ENCODE measurements at places on chromosomes 12 and 14.
A peak's percentile ranks its signal among the peaks of the same experiment; 100 is the strongest.

DNA sequence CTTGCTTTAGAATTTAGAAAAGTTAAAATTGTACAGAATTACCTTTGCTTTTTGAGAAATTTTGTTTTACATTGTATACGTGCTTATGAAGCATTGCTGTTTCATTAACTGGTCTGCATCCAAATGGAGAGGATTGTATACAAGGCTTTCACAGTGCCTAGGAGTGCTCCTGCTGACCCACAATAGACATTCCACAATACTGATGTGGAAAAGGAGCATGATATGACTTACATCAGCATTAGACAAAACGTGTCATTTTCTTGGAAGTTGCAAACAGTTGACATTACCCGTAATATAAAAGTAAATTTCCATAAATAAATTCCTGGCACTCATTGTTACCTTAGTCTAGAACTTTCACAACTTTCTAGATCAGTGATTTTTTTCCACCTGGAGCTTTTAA is 1.9 kb downstream of the PRKD1 start:
- no peak for DNase-seq

GRCh38 chr14:73809391-73809790 is 42.2 kb upstream of the PTGR2 start:
- DNase-seq: no peak

GRCh38 chr14:76100236-76100635 is 51.5 kb upstream of the GPATCH2L start:
- no peak for DNase-seq

GRCh38 chr14:24713404-24713803 is 79.4 kb upstream of the GZMB start:
- no peak for DNase-seq

- no peak for DNase-seq
These were observed 29.3 kb upstream of the LGALS3 start for GRCh38 chr14:55099756-55100155.

GRCh38 chr14:91956616-91957015 is 9.1 kb upstream of the FBLN5 start:
- DNase-seq: no peak

- DNase-seq: no peak
These were observed 11.7 kb downstream of the CAMKK2 start for GRCh38 chr12:121284551-121285390.

GRCh38 chr12:111685322-111685810 is 390 bp downstream of the BRAP start:
- no peak for DNase-seq

GRCh38 chr12:107929436-107929835 is 154.9 kb downstream of the ASCL4 start:
- no peak for DNase-seq

DNA sequence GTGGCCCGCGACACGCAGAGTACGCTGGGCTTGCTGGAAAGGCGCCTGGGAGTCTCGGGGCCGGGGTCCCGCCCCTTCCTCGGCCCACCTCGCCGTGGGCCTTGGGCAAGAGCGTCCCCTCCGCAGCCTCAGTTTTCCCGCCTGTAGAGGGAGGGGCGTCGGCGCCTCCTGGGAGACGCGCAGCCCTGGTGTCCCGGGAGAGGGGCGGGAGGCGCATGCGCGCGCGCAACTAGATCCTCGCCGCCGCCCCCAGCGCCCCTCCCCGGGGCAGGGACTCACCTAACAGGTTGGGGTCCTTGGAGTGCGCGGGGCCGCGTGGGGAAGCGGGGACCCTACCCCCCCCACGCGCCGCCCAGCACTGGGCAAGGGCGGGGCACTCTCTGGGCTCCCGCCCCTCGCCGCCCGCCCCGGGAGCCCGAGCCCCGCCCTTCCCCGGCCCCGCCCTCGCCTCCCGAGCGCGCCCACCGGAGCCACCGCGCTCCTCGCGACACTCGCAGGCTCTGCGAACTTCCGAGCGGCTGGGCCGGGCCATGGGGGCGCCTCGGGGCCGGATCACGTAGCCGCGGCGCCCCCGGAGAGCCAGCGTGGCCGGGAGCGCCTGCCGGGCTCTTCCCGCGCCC is at the start of gene KIF26A:
Gene KIF26A, plus strand, starts transcription at position 490 of the 620 bp plus-strand sequence. CDS start 136 bp downstream, outside the sequence.
- no peak for DNase-seq

- no peak for DNase-seq
These were observed 53.2 kb downstream of the AMN start for GRCh38 chr14:102975662-102976061.

- no peak for DNase-seq
These were observed 35.6 kb upstream of the ANKS1B start for GRCh38 chr12:100020370-100020769.

DNA sequence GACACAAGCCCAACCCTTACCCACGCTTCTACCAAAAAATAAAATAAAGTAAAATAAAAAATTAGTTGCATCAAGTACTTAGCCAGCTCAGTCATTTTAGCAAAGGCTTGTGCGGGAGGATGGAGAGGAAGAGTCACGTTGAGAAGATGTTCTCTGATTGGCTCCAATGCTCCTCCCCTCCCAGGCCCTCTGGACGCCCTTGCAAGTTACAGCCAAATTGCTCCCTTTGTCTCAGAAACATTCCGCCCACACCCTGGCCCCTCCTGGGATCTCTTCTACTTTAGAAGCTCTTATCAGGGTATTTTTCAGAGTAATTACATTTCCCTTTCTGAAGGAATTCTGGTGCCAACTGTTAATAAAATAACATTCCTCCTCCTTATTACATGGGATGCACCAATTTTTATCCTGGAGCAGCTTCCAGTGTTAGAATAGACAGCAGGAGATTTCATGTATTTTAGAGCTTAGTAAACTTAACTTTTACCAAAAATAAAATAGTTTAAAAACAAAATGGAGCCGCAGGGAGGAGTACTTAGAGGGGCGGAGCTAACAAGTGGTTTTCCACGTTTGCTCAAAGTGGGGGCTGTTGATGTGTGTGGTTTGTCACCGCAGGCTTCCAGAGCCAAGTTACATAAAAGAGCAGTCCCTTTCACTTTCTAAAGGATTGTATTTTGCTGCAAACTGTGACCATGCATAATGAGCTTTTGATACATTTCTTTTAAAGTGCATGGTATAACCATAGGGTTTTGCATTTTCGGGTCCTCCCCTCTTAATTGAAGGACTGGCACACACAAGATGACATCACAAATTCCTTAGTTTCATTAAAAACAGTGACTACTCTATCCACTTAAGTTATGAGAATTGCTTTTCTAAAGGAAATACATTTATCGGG is 71.7 kb upstream of the RAP1B start:
- DNase-seq: peak; percentile 18

- DNase-seq: no peak
These were observed 29.7 kb downstream of the ZFP36L1 start for GRCh38 chr14:68762953-68763764.

DNA sequence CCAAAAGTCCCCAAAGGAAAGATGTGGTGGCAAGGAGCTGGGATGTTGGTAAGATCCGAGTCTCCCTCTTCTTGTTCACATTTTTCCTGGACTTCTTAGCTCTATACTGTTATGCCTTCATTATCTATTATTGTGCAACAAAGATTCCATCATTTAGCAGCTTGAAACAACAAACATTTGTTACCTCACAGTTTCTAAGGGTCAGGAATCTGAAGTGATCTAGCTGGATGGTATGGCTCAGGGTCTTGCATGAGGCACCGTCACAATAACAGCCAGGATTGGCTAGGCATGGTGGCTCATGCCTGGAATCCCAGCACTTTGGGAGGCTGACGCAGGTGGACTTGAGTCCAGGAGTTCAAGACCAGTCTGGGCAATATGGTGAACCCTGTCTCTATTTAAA is 51.1 kb upstream of the KRAS start:
- no peak for DNase-seq

DNA sequence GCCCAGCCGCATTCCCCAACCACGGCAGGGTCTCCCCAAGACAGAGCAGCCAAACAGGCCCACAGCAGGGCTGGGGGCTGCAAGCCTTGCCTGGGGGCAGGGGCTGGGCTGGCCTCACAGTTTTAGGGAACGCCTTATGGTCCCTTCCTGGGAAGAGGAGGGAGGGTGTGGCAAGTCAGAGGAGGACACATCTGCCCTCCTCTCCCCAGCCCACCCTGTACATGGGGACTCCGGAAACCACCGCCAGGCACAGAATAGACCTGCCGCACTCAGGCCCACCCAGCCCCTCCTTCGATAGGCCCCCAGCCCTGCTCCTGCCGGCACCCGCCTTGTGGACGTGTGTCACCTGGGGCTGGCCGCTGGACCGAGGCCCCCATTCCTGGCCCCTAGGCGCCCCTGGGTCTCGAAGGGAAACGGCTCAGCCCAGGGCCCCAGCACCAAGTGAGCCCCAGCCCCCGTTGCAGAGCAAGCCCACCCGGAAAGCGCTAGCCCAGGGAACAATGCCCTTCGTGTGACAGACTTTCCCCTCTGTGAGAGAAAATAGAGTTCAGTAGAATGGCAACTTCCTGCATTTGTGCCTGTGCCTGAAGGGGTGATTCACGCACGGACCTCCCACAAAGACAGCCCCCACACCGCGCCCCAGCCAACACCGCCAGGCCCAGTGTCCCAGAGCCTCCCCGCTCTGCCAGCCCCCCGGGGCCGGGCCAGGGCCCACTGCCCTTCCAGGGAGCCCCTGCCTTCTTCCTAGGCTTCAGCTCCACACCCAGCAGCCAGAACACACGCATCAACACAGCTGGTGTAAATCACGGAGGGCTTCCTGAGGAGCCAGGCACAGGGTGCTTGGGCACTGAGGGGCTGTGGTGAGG is 12.0 kb upstream of the NUDT14 start:
- no peak for DNase-seq

- DNase-seq: no peak
These were observed 837.3 kb upstream of the TMEM132C start for GRCh38 chr12:127429551-127430285.

DNA sequence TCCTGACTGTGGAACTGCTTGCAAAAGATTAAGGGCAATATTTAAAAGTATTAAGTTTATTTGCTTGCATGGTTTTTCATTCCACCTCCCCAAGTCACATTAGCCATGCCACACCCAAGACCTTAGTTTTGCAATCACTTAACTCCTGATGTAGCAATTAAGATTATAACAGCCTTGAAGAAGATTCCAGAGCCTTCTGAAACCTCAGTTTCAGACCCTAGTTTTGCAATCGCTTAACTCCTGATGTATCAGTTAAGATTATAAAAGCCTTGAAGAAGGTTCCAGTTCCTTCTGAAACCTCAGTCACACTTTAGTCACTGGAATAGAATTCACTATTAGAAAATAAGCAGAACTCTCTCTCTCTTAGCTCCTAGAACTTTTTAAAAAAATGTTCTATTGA is 42.7 kb upstream of the DCN start:
- no peak for DNase-seq
